HCEC 1CT (cell line): ENCODE measurements at places on chromosomes 3 and 15.

GRCh38 chr3:109071350-109072142, 46.4 kb downstream of the MORC1 start:
- DNase-seq: no peak

DNA sequence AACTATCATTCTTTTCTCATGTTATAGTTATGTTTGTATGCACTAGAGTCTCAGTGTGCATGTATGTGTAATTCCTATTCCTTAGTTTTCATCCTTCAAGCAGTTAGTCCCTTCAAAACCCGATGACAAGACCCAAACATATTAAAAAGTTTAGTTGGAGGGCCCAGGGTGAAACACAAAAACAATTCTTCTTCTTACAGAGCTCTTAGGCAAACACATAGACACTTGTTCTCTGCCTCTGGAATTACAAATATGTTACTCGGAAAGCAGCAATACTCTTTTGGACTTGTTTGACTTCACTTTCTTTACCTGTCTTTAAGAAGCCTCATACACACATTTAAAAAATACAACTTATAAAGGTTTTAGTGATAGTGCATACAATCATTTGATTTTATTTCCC, 763 bp upstream of the CNTN6 start:
- DNase-seq: no peak

- no peak for DNase-seq
Observed at GRCh38 chr15:46410705-46411104, 775.9 kb downstream of the SQOR start.

GRCh38 chr3:130316169-130316568, 29.3 kb upstream of the COL6A5 start:
- DNase-seq: no peak

DNA sequence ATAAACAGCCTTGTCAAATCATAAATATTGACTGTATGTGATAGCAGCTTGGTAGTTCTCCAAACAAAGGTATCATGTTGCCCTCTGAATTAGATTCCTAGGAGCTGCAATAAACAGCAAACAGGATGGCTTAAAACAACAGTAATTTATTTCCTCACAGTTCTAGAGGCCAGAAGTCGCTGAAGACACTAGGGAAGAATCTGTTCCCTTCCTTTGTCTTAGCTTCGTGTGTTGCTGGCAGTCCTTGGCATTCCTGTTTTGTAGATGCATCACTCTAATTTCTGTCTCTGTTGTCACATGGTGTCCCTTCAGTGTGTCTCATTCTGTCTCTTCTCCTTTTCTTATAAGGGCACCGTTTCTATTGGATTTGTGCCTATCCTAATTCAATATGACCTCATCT, 679.3 kb downstream of the OTOL1 start:
- DNase-seq: no peak

DNA sequence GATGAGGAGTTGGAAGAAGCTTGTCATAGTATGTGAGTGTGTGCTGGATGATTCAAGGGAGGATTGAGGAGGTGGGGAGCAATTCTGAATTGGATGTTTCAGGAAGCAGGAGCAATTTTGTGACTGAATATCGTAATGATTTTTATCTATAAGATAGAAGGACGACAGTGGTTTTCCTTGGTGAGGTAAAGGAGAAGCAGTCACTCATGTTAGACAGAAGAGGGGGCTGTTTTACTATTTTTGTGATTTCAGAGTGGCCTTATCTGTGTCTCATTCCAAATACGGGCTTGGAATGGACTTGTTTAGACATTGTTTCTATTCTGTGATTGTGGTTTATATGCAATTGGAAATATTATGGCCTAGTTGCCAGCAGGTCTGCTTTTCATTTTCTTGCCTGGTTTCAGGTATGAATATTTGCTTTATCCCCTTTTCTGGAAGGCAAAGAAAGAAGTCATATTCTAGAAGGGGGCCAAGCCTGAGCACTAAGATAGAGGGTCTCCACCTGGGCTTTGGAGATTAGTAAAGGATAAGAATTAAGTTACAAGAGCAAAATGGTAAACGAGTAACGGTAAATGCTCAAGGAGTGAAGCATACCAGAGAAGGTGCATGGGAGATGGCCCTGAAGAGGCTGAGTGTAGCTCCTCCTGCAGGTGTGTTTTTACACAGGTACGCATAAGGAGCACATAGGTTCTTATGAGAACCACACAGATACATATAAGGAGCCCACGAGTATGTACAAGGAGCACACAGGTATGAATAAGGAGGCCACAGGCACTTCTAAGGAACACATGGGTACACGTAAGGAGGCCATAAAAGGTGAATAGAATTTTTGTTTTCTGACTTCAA, 124.6 kb upstream of the KCNAB1 start:
- peak; percentile 53 for DNase-seq

- DNase-seq: peak; percentile 71
Observed at GRCh38 chr3:129123314-129124060, 1.9 kb upstream of the RAB43 start.

DNA sequence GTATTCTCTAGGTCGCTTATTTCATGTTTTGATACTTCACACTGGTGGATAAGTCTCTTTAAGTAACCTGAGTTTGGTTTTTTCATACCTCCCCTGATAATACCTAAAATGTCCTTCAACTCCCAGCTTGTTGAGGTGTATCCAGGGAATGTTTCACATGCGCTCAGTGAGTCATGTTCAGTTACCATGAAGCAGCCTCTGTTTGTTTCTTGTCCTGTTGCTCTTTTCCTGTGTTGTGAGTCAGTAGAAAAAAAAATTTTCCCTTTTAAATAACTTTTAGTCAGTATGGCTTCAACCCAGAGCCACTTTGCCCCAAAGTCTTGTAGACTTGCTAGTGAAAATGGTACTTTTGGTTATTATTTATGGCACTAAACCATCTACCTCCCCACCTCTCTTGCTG, 278.4 kb upstream of the ZPLD1 start:
- peak; percentile 90 for DNase-seq
